Activated T-cell treated with anti-CD3 and anti-CD28 coated beads, Interleukin-2, amount 50 U/mL, for 4 hours (primary cell): ENCODE measurements at places on chromosomes 13 and 19. TPM values are rescaled to one million over a fixed set of nuclear protein-coding genes. Genes with fewer than 3 reads are reported as not detected.

DNA sequence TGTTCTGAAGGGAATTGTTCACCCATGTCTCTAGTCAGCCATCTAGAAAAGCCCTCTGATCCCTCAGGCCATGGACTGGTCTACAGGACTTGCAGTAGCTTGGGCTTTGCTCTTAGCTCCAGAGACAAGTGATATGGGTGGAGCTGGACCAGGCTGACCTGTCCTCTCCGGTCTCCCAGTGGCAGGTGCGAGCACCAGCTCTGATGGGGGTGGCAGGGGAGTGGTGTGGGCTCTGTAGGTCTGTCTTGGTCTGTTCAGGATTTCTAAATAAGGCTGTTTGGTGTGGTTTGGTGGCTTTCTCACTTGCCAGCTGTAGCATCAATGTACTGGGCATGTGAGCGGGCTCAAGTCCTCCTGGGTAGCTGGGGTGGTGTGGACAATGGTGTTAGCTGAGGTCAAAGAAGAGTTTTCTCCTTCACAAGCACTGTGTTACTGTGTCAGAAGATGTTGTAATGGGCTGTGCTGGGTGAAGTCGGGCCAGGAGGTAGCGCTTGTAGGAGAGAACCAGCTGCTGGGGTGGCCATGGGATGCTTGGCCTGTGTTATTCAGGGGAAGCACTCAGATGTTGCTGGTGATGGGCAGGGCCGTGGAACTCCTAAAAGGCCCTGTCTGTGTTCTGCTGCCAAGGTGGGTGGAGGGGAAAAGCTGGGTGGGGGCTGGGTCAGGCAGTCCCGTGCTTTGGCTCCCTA lies 16.9 kb downstream of the GPC6 start:
- DNase-seq, result no peak

GRCh38 chr13:32530841-32531253 lies 7.7 kb downstream of the N4BP2L2 start:
- DNase-seq, result no peak

DNA sequence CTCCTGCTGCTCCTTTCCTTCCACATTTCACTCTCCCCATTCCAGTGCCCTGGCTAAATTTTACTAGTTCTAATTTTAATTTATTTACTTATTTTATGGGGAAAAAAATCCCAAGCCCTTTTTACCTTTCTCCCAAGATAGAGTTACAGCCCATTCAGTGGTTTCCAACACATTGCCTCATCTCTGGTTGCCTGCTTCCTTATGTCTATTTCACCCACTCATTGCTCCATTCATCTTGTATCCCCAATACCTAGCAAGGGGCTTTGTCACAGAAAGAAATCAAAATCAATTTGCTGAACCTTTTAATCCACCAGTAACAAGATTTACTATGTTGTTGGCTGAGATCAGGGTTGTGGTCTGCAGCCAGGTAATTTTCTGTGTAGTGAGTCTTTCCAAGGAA lies 55.9 kb downstream of the LHFPL6 start:
- no peak for DNase-seq

DNA sequence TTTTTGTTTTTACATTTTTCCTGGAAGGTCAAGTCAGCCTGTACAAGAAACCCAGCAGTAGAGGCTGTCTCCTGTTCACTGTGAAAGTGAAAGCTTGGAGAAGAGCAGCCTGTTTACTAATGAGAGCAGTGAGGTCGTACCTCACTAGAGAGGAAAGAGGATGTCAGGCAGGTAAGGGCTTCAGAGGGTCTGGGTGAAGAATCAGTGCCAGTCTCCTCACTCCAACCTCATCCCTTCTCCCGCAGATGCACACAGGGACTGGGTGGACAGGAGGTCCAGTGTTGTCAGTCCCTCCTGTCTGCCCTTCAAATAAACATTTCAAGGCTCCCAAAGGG lies 462.5 kb downstream of the KLF5 start:
- DNase-seq, result no peak

Gene ACER1
- total RNA-seq, result 0.22 TPM

Gene CFD
- total RNA-seq, result 1.9 TPM

GRCh38 chr19:55692681-55693081 lies 17.7 kb downstream of the EPN1 start:
- DNase-seq, result no peak

GRCh38 chr19:575527-576506 lies 3.4 kb downstream of the BSG start:
- DNase-seq, result no peak

GRCh38 chr13:51733374-51734298 lies 70.3 kb downstream of the DHRS12 start:
- DNase-seq, result no peak

Gene LRRC25
- total RNA-seq, result not detected

DNA sequence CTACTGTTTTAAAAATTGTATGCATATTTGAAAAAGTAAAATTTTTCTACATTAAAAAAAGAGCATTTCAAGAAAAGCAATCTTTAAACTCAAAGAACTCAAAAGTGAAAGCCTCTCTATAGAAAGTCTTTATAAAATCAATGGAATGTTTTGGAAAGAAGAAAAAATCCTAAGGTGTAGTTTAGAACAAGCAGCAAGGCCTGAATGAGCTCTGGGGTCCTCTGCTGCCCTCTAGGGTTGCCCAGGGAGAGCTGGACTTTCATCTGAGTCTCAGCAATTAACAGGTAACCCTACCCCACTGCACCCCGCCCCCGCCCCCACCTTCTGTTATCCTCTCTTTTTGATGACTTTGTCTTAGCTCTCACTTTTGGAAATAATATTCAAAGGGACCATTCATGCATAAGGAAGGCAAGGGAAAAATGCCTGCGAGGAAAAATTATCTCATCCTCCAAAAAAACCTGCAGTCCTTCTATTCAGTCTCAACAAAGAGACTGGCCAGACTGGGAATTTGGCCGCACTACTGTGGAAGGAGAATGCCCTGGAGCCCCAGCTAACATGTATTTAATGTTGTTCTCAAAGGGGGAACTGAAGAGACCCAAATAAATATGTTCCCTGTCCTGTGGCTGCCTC lies 24.1 kb downstream of the SLC25A30 start:
- peak; percentile 21 for DNase-seq

DNA sequence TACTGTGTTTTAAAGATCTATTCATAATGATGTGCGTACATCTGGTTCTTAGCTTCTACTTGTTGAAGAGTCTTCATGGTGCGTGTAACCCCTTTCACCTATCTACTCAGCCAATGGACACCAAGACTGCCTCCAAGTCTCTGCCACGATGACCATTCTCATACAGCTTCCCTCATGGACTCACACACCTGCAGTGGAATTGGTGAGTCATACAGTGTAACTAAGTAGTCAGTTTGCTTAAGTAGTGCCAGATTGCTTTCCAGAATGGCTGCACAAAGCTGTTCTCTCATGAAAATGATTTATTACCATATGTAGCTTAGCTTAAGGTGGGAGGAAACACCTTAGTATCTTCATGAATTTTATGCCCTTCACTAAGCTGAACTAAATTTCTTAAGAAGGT lies 112.3 kb downstream of the AKAP11 start:
- no peak for DNase-seq

DNA sequence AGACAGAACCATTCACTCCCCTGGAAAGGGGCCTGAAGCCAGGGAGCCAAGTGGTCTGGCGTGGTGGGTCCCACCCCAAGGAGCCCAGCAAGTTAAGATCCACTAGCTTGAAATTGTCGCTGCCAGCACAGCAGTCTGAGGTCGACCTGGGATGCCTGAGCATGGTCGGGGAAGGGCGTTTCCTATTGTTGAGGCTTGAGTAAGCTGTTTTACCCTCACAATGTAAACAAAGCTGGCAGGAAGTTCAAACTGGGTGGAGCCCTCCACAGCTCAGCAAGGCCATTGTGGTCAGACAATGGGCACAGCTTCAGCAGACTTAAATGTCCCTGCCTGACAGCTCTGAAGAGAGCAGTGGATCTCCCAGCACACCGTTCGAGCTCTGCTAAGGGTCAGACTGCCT lies 195.6 kb upstream of the DACH1 start:
- DNase-seq, result no peak

DNA sequence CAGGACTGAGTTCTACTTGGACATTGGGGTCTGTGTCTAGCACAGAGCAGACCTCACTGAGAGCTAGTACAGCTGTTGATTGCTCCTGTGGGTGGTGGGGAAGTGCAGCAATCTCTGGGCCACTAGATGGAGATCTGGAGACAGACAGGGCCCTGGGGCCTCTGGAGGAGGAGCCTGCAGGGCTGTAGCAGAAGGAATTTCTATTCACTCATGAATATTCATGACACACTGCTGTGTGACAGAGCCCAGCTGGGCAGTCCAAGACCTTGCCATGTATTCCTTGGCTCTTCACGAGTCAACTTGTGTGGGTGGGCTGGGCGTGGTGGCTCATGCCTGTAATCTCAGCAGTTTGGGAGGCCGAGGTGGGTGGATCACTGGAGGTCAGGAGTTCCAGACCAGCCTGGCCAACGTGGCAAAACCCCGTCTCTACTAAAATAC lies 37.5 kb downstream of the SUGP2 start:
- DNase-seq, result no peak

- DNase-seq, result no peak
These were observed 121.8 kb upstream of the PRR20A start for GRCh38 chr13:57018915-57019314.

DNA sequence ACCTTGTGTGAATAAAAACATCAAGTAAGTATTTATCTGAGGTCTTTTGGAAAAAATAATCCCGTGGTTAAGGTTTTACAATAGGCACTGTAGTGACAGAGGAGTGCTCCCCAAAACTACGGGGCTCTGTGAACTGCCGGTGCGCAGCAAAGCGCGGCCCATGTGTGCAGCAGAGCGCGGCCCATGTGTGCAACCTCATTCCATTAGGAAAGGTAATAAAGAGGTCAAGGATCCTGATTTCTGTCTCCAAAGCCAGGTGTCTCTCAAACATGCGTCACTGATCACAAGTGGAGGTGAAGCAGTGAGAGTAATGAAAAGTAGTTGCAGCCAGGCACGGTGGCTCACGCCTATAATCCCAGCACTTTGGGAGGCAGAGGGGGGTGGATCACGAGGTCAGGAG lies 58.7 kb downstream of the MRPL57 start:
- no peak for DNase-seq

Gene ZNF791
- total RNA-seq, result 13.3 TPM

Gene TDRD3
- total RNA-seq, result 16.0 TPM

- no peak for DNase-seq
These were observed 333.9 kb downstream of the RFC3 start for GRCh38 chr13:34151885-34152284.

Gene PLVAP
- 0.18 TPM for total RNA-seq

Gene SKA3
- total RNA-seq, result 11.6 TPM
